ENCODE measurements at places on chromosomes 5 and 9.

DNA sequence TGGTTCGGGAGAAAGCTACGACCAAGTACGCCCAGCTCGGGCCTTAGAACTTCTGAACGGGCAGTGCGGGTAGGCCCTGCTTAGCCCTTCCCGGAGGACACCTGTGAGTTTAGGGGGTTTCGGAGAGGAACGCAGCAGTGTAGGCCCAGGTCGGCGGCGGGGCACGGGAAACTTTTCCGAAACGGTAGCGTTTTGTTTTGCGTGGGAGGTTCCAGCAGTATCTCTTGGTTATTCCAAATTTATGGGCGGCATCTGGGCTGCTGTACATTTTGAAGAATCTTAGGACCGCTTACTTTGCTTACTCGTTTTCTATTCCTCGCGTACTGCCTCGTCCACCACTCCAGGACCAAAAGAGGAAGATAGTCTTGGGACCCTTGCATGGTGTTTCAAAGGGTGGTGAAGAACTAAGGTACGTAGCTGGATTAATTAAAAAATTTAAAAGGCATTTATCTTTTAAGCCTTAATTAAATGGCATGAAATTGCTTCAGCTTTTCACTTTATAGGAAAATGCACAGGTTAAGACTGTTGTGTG is 492 bp downstream of the TENT2 start:
- peak; percentile 36 for DNase-seq

GRCh38 chr9:120490888-120491595 is 88.9 kb downstream of the CDK5RAP2 start:
- DNase-seq: no peak

- no peak for DNase-seq
Observed at GRCh38 chr9:31210978-31211570, 1173.4 kb upstream of the ACO1 start.

DNA sequence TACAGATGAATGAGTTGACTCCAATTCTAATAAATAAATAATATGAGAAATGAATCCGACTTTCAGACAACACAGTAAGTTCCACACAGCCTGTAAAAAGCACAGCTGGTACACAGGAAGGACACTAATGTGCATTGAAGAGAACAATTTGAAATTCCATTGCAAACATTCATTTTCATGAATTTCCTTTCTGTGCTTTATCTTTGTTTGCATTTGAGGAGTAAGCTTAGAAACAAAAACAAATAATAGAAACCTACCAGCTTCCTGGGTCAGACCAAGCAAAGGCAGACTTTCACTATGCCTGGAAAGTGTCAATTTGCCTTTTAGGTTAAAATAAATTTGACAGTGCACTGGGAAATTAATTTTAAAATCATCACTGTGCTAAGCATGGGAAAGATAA is 143.8 kb upstream of the VLDLR start:
- DNase-seq: no peak

GRCh38 chr9:115158661-115159481 is 40.9 kb upstream of the TNC start:
- DNase-seq: no peak

Data from activated CD4-positive, CD25-positive, alpha-beta regulatory T cell (primary cell).